Heart left ventricle (tissue), 16 donors: ENCODE measurements at places on chromosomes 7 and 10.

GRCh38 chr10:35372329-35372728, 36.0 kb downstream of the CCNY start:
- DNase-seq, result peak; percentile 82

DNA sequence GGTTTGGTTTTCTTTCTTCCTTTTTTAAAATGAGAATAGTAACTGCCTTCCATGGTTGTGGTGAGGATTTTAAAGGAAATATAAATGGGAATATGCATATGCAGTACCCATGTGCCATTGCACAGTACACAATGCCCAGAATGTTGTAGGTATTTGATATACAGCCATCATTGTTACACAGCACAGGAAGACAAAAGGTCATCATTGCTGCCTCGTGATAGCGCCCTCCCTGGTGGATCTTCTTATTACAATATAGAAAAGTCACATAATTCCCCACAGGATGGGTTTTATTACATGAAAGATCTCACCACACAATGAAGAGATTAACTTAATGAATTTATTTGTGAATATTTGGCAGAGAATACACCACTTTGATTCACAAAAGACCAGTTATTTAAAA, 76.5 kb downstream of the PPP1R17 start:
- no peak for DNase-seq

DNA sequence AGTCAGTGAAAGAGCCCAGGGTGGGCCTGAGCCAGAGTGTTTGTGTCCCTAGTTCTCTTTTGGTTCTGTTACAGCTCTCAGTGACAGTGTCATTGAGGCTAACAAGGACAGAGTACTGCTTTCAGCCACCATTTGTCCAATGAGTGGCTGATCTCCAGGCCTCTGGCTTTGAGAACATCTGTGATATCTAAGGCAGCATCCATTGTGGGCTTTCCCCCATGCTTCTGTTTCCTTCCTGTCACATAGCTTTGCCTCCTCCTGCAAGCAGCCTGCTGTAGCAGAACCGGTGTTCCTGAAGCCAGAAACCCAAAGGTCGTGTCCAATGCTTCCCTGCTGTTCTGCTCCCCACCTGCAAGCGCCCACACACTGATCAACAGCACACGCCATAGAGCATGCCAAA, 68.4 kb downstream of the IKZF1 start:
- DNase-seq, result no peak

- peak; percentile 67 for DNase-seq
These were observed 4.0 kb upstream of the RBM28 start for GRCh38 chr7:128347647-128348097.

- no peak for DNase-seq
These were observed 5.7 kb downstream of the ZNF22 start for GRCh38 chr10:45006276-45007030.

DNA sequence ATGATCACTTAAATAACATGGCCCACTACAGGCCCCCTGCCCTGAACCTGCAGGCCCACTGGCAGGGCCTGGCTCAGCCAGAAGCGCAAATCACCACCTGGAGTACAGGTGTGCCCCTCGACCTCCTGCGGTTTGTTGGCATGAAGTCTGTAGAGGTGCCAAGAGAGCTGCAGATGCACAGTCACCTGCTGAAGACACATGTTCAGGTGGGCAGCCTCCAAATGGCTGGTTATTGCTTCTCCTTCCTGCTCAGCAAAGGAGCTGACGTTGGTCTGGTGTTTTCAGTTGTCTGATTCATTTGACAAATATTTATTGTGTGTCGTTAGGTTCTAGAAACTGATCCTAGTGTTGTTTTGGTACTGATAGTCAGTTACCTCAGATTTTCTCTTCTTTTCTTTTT, 29.0 kb downstream of the DHTKD1 start:
- no peak for DNase-seq

DNA sequence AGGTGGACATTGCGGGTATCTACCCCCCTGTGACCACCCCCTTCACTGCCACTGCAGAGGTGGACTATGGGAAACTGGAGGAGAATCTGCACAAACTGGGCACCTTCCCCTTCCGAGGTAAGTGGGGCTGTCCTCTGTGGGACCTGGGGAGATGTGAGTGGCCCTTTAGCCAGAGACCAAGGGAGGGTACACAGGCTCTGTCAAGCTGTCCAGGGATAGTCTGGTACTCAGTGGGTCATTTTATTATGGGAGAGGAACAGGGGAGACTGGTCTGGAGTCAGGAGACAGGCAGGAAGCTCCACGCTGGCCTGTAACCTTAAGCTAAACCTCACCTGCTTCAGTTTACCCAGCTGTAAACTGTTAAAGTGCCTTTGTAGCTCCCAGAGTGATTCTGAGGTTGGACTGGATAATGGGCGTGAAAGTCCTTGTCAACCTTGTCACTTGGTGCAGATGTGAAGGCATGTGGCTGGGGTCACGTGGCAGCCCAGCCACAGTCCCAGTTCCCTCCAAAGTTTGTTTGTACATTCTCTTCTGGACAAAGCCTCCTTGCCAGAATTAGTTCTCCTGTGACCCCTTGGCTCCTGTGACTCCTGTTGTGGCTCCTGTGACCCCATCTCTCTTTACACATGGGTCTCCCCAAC, 729 bp downstream of the HOGA1 start:
- no peak for DNase-seq

DNA sequence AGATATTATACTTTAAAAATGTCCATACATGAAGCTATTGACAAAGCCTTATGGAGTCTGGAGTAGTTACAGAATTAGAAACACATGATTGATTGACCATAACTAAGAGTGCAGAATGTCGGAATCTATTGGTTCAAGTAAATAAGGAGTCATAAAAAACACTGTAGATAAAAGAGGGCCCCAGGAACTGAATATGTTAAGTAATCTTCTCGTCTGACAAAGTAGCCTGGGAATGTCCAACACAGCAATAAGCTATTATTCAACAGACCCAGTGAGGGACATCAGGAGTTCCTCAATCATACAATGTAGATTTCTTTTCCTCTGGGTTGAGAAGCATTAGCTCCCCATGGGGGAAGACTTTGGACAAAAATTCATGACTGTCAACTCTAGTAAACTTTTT, 782.0 kb downstream of the SUGCT start:
- no peak for DNase-seq

GRCh38 chr10:29199339-29199738, 89.5 kb upstream of the LYZL1 start:
- DNase-seq, result no peak

DNA sequence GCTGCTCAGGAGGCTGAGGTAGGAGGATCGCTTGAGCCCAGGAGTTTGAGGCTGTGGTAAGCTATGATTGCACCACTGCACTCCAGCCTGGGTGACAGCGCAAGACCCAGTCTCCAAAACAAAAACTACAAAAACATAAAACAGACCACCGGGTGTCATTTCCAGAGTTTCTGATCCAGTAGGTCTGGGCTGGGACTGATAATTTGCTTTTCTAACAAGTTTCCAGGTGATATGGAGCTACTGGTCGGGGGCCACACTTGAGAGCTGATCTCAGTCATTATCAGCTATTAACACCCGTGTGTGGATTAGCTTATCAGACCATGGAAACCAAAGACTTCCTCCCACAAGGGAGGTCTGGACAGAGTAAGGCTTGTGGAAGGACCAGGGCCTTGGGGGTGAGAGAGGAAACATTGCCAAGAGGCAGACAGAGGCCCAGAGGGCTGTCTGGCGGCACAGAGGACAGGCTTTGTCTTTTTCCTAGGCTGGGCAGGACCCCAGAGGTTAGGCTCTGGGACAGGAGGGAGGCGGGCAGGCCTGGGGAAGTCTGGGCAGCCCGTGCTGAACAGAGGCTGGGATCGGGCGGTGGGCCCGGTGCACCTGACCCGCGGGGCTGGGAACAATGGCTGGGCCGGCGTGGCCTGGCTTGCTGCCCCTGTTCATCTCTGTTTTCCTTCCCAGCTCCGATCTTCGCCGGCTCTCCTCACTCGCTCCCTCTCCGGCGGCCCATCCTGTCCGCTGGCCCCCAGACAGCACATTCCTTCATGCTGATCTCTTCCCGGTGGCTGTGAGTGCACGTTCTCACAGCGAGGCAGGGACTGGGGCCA, 25.2 kb downstream of the TMEM270 start:
- peak; percentile 73 for DNase-seq

DNA sequence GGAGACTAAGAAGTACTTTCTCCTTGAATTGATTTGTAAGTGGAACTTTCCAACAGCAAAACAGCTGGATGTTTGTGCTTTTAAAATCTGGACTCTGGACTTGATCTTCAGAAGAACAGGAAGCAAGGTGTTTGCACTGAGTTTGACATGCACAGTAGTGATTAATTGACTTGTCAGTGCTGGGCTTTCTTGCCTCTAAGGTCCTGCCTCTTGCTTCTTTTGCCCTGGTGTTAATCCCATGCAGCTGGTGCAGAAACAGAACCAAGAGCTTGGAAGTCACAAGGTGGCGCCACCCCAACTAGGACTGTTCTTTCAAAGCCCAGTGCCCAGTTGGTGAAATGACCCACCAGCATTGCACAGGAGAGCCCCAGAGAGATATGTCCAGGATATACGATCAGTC, 66.8 kb upstream of the SEPHS1 start:
- no peak for DNase-seq

GRCh38 chr10:38027986-38028385, 17.5 kb downstream of the ZNF33A start:
- no peak for DNase-seq

GRCh38 chr10:77045085-77045484, 592.5 kb downstream of the KCNMA1 start:
- DNase-seq, result no peak

DNA sequence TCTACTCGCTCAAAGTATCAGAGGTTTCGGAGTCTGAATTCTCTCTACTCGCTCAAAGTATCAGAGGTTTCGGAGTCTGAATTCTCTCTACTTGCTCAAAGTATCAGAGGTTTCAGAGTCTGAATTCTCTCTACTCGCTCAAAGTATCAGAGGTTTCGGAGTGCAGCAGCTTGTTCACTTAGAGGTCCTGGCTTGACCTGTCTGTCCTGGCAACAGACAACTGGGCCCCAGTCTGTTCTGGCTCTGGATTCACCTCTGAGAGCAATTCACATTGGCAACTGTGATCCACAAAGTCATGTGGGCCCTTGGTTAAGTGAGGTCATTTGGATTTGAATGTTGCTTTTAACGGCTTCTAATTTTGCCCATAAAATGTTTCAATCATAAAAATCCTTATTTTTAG, 63.9 kb upstream of the ST8SIA6 start:
- no peak for DNase-seq

DNA sequence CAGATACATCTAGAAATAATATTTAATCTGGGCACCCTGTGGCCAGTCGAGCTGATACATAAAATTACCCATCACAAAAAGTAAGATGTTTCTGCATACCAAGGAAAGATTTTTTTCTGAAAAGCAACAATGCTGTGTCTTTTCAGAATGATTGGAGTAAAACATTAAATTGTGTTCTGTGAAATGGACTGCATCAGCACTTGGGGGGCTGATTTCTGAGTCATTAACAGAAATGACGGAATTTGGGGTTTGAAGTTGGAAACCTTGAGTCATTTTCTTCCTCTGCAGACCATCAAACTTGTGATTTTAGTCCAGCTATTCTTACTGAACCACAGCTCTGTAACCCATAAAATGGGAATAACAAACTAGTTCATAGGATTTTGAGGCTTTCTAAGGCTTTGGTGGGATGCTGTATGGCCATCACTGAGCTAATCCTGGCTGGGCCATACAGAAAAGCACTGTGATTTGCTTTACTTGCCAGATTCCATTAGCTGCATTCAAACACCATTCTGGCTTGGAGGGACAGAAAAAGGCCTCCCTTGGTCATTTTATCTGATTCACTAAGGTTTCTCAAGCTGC, 739.4 kb upstream of the IGFBP3 start:
- DNase-seq, result no peak

- DNase-seq, result no peak
These were observed 71.5 kb downstream of the CDK1 start for GRCh38 chr10:60849740-60850139.

DNA sequence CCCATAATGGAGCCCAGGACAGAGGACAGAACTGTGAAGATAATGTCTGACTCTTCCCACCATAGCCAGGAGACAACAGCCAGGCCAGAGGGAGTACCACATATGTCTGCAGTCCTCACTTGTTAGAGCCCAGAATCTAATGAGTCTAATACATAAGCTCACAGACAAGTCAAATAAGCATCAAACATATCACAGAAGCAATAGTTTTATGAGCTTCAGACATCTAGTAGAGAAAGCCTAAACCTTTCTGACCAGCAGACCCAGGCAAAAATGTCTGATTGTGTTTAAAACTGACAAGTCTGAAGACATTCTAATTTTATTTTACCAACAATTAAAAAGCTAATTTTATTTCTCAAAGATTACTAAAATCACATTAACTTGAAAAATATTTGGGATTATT, 75.5 kb downstream of the MAPK8 start:
- no peak for DNase-seq

DNA sequence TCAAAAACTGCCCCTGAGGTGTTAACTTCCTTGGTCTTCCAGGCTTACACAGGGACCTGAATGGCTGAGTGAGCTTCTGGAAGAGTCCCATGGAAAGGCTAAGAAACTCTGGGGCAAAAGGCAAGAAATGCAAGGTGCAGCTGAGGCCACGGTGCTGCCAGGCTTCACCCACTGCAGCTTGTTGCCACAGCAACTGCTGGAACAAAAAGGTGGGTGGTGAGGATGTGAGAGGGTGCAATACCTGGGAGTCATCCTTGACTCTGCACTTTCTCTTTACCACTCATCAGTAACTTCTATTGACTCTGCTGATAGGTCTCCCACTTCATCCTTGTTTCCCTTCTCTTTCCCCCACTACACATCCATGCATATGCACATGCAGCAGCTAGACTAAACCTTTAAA, 258.6 kb downstream of the BMPER start:
- no peak for DNase-seq

- peak; percentile 24 for DNase-seq
These were observed 176.2 kb downstream of the ST7 start for GRCh38 chr7:117129521-117129955.

- peak; percentile 88 for DNase-seq
These were observed 122.7 kb downstream of the PRKAG2 start for GRCh38 chr7:151754142-151754590.

DNA sequence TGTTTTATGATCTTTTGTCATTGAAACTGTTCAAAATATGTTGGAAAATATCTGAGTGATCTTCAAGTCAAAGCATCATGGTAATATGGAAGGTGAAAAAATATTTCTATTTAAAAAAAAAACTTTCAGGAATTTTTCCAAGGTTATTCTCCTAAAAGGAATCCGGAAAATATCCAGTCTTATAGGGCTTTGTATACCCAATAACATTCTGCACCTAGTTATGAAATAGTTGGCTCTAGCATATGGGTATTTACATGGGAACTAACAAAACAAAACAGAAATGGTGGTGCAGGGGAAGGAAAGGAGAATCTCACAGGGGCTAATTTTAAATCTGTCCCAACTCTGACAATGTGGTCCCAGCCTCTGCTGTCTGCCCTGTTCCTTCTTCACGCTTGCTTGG, 167.1 kb upstream of the RHEB start:
- no peak for DNase-seq

- no peak for DNase-seq
These were observed 46.6 kb downstream of the RSU1 start for GRCh38 chr10:16770670-16771069.

- no peak for DNase-seq
These were observed 188.6 kb downstream of the CXCL12 start for GRCh38 chr10:44196336-44196735.

- DNase-seq, result no peak
These were observed 22.4 kb upstream of the KLF6 start for GRCh38 chr10:3807211-3807927.

- peak; percentile 2 for DNase-seq
These were observed 29.7 kb downstream of the RASGEF1A start for GRCh38 chr10:43237128-43237527.

- DNase-seq, result no peak
These were observed 19.3 kb downstream of the PON1 start for GRCh38 chr7:95304990-95305389.
